Fibroblast of villous mesenchyme (primary cell): ENCODE measurements at places on chromosomes 5 and 9.

GRCh38 chr9:297104-297972, 82.7 kb downstream of the DOCK8 start:
- DNase-seq: no peak

DNA sequence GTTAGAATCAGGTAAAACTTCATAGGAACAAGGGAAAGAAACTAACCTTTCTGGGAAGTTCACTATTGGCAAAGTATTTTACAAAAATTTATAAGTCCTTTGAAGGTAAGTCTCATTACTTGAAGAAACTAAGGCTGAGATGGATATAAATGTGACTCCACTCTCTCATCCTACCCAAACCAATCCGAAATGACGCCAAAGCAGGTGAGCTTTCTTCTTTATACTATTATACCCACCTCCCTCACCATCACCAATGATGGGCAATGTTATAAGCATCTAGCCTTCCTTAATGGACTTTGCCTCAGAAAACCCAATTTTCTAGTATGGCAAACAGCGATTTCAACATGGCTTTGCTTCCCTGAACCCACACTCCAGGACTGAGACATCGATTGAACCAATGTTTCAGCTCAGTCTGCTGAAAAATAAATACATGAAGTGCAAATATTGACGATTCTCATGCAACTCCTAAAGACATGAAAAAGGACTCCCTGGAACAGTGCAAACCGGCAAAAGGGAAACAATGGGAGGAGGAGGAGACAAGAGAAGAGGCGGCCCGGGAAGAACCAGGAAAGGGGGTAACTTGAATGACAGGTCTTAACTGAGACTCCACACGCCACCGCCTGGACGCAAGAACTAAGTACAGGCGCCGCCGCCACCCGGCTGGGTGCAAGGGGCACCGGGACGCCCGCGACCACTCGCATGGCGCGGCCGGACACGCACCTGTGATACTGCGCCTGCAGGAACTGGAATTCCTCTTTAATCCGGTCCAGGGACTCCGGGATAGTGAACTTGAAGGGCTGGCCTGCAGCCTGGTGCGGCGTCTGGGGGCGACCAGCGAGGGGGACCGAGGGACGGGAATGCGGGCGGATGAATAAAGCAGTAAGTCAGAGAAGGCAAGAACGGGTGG, 2.5 kb downstream of the TLE1 start:
- DNase-seq: peak; percentile 86

DNA sequence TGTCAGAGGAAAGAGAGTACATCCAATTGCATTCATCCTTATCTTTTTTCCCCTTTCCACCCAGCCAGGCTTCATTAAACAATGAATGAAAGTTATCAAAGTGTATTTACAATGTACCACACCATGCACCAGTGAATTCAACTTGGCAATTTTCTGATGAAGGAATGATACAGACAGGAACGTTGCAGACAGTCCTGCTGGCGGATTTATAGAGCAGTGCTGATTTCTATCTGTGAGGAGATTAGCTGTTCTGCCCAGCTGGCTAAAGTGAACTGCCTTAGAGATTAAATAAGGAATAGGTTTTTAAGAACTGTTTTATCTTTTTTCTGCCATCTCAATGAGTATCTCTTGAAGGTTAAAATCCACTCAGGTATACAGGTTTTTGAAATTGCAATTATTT, 403.9 kb downstream of the CDH18 start:
- DNase-seq: no peak

- no peak for DNase-seq
Observed at GRCh38 chr5:125043781-125044391, 297.4 kb upstream of the ZNF608 start.

GRCh38 chr5:37838933-37839341, 904 bp downstream of the GDNF start:
- no peak for DNase-seq

GRCh38 chr9:120182011-120182410, 398.0 kb downstream of the CDK5RAP2 start:
- no peak for DNase-seq

- peak; percentile 74 for DNase-seq
Observed at GRCh38 chr5:118791926-118792734, 196.2 kb downstream of the DTWD2 start.

- no peak for DNase-seq
Observed at GRCh38 chr9:89113851-89114250, 64.8 kb downstream of the SHC3 start.

DNA sequence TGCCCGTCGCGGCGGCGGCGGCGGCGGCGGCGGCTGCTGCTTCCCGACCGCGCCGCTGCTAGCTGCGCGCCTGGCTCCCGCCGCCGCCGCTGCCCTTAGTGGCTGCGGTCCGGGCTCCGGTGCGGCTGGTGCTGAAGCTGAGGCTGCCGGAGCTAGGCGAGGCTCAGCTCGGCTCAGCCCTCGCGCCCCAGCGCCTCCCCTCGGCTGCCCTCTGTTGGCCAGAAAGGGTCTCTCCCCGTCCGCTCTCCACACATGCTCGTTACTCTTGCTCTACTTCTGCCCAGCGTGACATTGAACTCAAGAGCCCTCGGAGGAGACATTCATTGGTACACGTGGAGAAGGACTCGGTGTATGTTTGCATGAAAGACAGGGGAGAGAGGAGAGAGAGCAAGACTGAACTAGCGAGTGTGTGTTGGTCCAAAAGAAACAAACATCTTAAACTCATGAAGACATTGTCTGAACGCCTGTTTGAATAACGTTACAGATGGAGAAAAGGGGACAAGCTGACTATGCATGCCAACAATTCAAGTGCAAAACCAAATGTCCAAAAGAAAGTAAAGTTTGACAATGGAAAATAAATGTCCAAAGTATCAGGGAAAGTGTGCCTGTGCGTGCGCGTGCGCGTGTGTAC, at the start of gene HCN1:
Gene HCN1, minus strand, starts transcription at position 175 of the 631 bp plus-strand sequence.
- peak; percentile 18 for DNase-seq
